ENCODE measurements at places on chromosomes 7 and 10. TPM values are rescaled to one million over a fixed set of nuclear protein-coding genes. Genes with fewer than 3 reads are reported as not detected.

DNA sequence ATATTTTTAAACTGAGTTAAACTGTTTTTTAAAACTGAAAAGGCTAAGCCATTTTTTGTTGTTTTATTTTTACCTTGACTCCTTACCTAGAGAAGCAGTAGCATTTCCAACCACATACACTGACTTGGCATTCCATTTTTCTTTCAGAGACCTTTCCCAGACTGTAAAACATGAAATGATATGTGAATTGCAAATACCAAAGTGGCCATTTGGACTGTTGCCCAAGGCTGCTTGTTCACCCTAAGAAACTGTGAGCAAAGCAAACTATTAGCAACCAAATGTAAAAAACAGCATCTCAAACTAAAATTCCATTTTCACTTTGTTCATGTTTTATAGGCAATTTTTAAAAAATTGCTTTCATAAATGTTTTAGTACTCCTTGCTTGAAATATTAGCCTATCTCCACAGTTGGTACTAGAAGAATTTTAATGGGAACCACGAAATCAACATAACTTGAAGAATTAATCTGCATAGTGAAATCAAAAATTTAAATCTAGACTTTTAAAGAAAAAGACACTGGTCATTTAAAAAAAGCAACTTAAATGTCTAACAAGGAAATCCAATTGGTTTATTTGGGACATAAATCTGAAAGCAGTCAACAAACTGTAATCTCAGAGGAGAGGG lies 10.8 kb downstream of the UROS start:
- no peak for DNase-seq

- DNase-seq: no peak
These were observed 53.3 kb downstream of the UBN2 start for GRCh38 chr7:139284252-139284896.

The TRPV5 gene
- not detected for total RNA-seq

- DNase-seq: no peak
These were observed 315.9 kb upstream of the ETV1 start for GRCh38 chr7:14305233-14305866.

DNA sequence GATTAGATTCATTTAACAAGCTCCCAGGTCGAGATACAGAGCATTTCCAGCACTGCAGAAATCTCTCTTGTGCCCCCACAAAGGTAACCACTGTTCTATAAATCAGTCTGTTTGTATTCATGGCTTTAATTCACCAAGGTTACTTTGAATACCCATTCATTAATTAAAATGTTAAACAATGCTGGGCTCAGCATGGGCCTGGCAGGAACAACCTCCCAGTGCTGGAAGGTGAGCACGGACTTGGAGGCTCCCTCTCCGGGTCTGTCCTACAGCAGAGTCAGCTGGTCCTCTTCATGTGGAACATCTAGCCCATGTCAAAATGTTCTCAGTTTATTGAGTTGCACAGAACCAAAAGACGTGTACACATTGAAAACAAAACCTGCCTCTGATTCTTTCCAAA lies 15.6 kb upstream of the EFCAB10 start:
- DNase-seq: no peak

The LDB1 gene
- total RNA-seq: 124 TPM

DNA sequence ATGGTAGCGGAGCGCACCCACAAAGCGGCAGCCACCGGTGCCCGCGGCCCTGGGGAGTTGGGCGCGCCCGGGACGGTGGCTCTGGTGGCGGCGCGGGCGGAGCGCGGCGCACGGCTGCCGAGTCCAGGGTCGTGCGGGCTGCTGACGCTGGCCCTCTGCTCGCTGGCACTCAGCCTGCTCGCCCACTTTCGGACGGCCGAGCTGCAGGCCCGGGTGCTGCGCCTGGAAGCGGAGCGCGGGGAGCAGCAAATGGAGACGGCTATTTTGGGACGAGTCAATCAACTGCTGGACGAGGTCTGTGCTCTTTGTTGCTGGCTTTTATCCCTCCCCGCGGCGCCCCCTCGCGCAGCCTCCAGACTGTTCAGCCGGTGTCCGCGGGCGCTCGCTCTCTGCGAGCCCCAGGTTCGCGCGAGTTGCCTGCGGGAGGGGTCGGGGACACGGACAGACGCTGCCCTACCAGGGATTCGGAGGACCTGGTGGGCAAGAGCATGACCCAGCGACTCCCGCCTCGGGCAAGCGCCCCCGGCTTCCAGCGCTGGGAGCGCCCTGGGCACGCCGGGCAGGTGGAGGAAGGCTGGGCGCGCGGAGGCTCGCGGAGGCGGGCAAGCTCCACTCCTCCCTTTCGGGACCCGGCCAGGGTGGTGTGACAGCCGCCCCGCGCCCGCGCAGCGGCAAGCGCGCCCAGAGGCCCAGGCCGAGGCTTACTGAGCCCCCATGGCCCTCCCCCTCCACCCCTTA lies 887 bp downstream of the COL13A1 start:
- DNase-seq: no peak

DNA sequence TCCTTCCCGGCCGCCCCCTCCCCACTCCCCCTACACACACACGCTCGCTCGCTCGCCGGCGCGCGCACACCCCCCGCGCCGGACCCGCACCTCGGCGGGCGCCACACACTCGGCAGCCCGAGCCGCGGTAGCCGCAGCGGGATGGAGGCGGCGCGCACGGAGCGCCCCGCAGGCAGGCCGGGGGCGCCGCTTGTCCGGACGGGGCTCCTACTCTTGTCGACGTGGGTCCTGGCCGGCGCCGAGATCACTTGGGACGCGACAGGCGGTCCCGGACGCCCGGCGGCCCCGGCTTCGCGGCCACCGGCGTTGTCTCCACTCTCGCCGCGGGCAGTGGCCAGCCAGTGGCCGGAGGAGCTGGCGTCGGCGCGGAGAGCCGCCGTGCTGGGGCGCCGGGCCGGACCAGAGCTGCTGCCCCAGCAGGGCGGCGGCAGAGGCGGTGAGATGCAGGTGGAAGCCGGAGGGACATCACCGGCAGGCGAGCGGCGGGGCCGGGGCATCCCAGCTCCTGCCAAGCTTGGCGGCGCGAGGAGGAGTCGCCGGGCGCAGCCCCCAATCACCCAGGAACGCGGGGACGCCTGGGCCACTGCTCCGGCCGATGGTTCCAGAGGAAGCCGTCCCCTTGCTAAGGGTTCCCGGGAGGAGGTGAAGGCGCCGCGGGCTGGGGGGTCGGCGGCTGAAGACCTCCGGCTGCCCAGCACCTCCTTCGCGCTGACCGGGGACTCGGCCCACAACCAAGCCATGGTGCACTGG lies at the start of gene SORCS3:
Gene SORCS3 (plus strand): TSS at position 104 of the 750 bp plus-strand sequence.
- DNase-seq: no peak

DNA sequence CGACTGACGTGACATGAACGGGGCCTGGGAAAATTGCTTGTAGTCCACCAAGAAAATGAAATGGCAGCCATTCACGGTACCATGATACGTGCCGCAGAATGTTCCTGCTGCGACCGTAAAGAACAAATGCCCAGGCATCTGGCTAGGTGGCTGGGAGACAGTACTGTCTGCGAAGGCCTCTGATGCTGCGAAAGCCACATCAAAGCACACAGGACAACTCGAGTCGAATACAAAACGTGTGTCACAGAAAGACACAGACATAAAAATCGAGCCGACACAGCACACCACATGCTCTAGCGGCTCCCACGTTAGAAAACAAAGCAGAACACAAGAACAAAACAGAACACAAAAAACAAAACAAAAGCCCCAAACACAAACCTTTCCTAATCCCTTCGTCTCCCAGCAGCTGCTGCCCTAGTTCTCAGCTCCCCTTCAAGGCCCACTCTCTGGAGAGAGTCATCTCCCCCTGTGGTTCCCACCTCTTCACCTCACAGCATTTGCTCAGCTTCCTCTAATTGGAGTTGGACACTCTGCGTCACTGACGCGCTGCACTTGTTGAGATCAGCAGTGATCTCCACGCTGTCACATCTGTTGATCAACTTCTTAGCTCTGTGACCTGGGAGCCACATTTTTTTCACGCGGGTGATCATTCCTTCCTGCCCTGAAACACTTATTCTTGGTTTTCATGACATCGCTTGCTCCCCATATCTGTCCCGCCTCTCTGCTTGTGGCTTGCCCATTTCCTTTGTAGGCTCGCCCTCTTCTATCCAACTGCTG lies 112.2 kb downstream of the CLEC2L start:
- peak; percentile 88 for DNase-seq

- no peak for DNase-seq
These were observed 83.5 kb downstream of the RELN start for GRCh38 chr7:103905997-103906396.

GRCh38 chr10:16648366-16648765 lies 126.7 kb upstream of the C1QL3 start:
- DNase-seq: no peak

The FOXI2 gene
- not detected for total RNA-seq

The PDE6C gene
- total RNA-seq: not detected

- no peak for DNase-seq
These were observed 72.2 kb upstream of the SHH start for GRCh38 chr7:155884225-155885166.

GRCh38 chr7:102459221-102459844 lies 5.3 kb downstream of the ALKBH4 start:
- DNase-seq: no peak

DNA sequence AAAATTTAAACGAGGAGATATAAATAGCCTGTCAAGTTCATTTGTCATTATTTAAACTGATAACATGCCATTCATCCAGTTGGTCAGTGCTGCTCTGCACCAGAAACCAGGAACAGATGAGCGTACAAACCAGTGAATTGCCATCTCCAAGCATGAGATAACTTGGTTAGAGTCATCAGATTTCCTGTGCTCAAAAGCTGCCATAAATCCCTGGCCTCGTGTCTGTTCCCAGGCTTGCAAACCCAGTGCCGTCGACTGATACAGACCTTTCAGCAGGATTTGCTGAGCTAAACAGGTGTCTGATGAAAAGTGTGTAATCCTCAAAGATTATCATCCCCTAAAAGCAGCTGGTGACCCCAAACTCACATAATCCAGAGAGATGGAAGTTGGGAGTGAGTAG lies 96.0 kb upstream of the SAMD8 start:
- no peak for DNase-seq

DNA sequence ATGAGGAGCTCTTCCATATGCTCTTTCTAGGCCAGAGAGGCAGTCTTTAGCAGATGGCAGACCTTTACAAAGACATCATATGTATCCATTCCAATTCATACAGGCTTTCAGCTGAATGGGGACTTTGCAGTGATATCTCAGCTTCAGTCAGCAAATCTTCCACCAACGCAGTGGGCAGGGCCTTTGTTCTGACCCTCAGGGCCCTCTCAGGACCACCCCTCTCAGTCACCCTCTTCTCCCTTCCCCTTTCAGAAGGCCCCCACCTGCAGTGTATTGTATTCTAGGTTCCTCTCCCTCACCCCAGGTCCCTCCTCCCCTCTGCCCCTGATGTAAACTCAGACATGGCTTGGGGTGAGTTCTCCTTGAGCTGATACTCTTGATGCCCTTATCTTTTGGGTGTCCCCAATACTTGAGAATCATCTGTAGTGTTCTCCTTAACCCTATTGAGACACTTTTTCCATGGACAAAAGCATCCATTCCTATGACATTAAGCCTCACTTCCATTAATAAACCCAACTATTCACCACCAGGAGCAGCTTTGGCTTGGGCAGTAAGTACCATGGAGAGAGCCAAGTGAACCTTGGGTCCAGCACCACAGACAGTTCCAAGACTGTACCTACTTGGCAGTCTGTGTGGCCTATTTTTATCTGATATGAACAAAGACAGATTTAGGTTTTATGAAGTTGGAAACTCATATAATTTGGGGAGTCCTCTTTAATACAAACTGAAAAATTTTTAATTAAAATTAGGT lies 62.7 kb downstream of the ADCYAP1R1 start:
- DNase-seq: no peak

DNA sequence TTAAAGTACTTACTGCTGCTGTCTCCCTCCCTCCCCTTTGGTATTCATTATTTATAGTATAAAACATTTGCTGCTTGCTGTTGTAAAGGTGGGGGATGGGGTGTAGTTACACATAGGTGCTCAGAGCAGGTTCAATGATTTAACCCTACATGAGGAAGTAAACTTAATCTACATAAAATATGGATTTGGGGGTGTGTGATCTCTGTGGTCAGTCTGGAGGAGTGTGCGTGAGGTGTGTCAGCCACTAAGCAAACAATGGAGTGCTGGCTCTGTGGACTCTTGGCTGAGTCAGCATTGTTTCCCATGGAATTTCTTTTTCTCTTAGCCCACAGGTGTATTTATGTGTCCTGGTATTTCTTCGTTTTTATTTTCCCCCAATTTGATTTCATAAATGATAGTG lies 133.9 kb downstream of the AUTS2 start:
- no peak for DNase-seq

DNA sequence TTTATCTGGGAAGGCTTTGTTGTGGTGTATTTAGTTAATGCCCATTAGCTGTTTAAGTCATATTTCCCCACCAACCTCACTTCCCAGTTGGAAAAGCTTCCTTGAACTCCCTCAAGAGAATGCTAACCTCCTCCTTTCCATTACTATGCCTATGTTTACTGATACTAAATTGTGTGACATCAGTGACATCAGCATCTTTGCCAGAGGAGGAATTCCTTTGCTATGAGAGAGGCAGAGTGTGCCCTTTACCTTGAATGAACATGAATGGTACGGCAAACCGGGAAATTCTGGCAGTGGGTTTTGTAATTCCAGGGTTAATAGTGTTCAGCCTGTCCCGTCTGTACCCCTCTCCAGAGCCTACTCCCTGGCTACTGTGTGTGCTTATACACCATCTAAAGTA lies 22.1 kb upstream of the GLCCI1 start:
- no peak for DNase-seq

GRCh38 chr7:99469381-99470065 lies 3.2 kb upstream of the ZNF789 start:
- no peak for DNase-seq

DNA sequence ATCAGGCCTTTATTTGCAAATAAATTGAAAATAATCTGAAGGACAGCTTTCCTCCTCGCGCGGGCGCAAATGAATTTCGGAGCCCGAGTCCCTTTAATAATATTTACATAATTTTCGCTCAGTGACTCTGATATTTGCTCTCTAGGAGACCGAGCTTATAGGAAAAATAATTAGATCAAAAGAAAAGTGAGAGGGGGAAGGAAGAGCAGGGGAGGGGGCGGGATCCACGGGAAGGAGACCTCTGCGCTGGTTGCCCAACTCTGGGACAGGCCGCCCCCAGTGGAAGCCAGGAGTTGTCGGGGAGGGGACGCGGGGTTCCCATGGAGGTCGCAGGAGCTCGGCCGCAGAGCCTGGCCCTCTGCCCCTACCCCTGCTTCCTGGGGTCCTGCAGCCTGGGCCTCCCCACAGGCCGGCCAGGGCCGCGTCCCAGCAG lies 5.8 kb downstream of the UNCX start:
- DNase-seq: no peak

The ERVW-1 gene
- not detected for total RNA-seq

DNA sequence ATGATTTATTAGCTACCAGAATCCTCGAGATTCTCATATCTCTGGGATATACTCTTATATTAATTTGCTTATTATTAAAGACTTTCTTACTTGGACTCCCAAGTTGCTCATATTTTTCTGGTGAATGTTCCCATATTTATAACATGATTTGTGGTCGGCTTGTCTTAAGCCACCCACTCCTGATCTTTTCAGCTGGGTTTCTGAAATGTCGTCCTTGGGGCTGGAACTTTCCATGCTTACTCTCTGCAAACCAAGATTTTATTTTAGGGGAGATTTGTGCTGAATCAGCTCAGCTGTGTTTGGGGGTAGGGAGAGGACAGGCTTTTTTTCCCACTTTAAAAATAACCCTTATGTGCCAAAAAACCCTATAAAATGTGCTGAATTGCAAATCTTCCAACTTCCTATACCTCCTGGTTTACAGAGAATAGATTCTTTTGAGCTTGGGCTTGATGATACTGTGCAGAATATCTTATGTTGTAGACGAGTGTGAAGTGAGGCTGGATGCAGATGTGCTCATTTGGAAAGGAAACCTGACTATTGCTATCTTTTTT lies 162.1 kb downstream of the SND1 start:
- no peak for DNase-seq

Measured in CD8-positive, alpha-beta T cell (primary cell).